ENCODE measurements at places on chromosomes 5 and 9.

DNA sequence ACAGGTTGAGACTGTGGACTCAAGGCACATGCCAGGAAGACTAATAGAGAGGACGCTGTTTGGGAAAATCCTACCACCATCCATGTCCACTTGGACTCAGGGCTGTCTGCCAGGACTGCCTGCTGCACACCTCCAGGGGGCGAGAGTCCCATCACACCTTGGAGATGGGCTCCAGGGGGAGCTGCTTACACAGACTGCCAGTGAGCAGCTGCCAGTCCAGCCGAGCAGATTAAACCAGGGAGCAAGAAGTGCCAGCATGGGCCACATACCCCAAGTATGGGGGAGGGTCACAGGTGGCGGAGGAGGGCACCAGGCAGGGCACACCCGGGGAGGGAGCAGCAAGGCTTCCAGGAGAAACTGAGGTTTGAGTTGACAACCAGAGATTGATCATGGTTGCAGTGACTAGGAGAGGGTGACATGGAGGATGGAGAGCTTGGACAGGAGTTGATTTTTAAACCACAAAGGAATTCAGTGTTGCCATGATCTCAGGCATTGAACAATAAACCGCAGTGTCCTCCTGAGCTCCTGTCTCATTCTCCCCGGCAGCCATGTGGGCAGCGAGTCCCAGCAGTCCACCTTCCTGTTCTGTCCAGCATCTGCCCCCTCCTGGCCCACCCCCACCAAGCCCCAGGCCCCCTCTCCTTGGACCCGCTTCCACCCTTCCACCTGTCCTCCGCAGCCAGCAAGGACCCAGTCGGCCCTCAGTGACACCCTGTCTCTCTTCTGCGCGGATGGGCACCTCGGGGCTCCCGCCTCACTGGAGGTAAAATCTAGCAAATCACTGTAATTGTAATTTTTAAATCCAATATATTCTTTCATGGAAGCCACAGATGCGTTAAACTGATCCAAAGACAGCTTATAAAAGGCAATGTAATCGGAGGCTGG, 3.1 kb upstream of the VAV2 start:
- DNase-seq = no peak

GRCh38 chr5:124902097-124902821, 155.8 kb upstream of the ZNF608 start:
- DNase-seq = peak; percentile 65

GRCh38 chr5:100188339-100188738, 346.8 kb upstream of the FAM174A start:
- DNase-seq = no peak

GRCh38 chr9:115980976-115981375, 172.6 kb upstream of the PAPPA start:
- no peak for DNase-seq

DNA sequence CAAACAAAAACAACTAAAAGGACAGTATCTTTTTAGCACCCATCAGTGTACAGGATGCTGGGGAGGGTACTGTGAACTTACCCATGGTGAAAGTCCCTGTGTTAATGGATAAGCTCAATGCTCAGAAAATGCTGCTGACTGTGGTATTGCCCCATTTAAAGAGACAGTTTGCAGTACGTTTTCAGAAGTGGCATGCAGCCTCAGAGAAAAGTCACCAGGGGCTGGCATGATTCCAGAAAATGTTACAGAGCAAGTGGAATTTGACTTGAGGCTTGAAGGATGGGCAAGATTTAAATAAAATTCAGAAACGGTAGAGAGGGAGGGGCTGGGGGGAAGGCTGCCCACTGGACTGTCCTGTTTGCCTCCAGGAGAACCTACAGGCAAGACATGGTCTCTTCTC, 7.2 kb downstream of the S1PR3 start:
- no peak for DNase-seq

GRCh38 chr5:128220841-128221240, 137.3 kb downstream of the SLC12A2 start:
- no peak for DNase-seq

GRCh38 chr5:9658706-9659105, 28.6 kb upstream of the TAS2R1 start:
- no peak for DNase-seq
